ENCODE measurements at places on chromosomes 1 and 21. TPM values are rescaled to one million over a fixed set of nuclear protein-coding genes. Genes with fewer than 3 reads are reported as not detected.

Gene SAMD13
- total RNA-seq: 0.80 TPM

Gene C1orf210
- total RNA-seq: 7.0 TPM

Gene S100A7A
- total RNA-seq: not detected

Gene RPTN
- total RNA-seq: not detected

Gene GJB4
- total RNA-seq: 1.7 TPM

Gene GPR37L1
- not detected for total RNA-seq

Data from mammary epithelial cell (primary cell).